ENCODE measurements at places on chromosomes 11 and 22.

DNA sequence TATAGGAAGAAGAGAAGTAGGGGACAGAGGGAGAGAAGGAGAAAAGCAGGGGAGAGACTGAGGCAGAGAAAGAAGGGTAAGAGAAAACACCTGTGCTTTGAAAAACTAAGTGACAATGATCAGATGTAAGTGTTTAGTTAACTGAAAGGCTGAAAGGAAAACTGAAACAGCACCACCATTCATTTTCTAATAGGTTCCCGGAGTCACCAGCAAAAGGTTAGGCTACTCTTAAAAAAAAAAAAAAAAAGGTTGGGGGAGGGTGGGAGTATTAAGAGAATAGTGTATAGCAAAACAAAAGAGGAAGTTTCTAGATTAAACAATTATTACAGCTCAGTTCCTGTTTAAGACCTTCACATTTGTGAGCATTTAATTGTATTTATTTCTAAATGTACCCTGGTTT lies 113.8 kb downstream of the CADM1 start:
- DNase-seq = no peak

DNA sequence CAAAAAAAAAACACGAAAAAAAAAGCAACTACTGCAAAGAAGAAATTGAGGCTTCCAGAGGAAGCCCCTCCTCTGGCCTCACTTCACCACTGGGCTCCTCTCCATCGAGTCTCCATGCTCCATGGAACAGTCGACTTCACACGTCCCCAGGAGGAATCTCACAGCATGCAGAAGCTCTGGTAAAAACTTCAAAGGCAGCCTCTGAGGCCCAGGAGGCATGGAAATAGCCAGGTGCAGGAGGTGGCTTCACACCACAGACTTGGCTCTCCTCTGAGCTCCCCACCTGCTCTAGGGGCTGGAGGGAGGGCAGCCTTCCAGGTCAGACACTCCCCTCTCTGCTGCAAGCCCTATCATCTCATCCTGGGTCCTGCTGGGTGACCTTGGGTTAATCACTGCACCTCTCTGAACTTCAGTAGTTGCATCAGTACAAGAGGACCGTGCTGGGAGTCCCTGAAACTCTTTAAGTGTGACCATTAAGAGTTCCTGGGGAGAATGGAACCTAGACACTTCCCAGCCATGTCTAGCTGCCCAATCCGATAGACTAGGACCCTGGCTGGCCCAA lies 8.2 kb downstream of the PDE2A start:
- no peak for DNase-seq

GRCh38 chr11:103610435-103610834 lies 426.0 kb upstream of the DDI1 start:
- DNase-seq = no peak

DNA sequence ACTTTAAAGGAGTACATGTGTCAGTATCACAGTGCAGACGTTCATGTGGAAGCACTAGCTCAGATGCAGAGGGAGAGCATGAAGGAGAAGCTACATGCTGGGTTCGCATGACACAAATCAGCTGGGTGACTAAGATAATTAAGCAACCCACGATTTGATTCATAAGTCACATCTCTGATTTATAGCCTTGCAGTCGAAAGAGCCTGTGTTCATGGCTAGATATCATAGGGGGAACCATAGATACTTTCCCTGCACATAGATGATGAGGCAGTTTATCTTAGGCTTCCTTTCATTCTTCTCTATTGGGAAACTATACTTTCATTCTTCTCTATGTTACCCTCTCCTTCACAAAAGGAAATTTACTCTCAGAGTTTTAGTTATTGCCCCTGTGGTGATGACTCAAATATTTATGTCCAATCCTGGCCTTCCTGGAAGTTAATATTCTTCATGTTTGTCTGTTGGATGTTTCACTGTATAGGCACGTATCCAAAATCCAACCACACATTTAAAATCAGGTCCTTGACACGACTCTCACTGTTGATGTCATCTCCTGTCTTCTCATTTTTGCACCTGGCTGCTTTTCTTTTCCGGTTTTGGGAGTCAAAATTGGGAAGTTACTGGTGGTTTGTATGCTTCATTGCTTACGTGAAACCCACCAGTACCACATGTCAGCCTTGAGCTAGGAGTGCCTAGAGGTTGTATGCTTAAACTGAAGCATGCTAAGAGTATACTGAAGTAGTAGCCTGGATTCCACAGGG lies 56.3 kb upstream of the SLC5A12 start:
- no peak for DNase-seq

DNA sequence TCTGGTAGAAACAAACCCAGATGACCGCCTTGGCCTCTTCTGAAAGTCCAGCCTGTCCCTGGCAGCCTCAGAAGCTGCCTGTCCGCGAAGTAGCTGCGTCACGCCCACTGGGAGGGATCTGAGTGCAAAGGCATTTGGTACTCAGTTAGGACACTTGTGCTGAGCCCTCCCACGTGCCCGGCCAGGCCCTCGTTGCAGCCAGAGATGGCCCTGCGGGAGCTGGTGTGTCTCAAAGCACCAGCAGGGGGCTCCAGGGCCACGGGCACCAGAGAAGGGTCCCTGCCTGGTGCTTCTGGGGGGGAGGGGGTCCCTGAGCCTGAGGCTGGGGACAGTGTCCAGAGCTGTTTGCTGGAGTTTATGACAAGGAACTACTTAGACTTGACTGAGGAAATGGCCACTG lies 5.8 kb downstream of the SELENOO start:
- DNase-seq = no peak

- DNase-seq = no peak
Measured at GRCh38 chr11:108034034-108034433, 25.3 kb downstream of the CUL5 start.

- no peak for DNase-seq
Measured at GRCh38 chr22:28505416-28506149, 174.1 kb downstream of the TTC28 start.

DNA sequence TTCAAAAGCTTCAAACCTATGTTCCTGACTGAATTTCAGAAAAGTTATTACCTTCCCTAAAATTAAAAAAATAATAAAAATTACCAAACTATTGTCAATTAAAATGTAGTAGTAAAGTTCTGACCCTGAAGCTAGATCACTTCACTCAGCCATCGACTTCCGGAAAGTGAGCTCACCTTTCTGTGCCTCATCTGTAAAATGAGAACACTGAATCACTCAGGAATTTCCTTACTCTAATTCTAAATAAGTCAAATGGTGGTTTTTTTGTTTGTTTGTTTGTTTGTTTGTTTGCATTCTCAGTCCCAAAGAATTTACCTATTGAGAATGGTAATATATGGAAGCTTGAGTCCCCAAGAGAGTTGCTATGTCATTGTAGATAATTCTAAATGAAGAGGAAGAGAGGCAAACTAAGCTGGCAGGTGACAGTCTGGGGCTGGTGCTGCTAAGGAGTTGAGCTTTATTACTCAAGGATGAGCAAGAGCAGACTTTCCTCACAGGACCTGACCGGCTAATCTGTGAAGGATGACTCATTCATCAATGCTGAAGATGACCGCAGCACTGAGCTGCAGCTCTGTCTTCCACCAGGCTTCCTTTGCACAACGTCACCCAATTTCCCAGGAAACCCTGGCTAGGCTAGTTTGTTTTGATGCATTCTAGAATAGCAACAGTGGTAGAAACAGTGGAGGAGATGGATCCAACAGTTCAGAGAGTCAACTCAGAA lies 248.8 kb downstream of the RAB38 start:
- DNase-seq = no peak

- DNase-seq = no peak
Measured at GRCh38 chr11:77559686-77560401, 29.9 kb upstream of the AQP11 start.

DNA sequence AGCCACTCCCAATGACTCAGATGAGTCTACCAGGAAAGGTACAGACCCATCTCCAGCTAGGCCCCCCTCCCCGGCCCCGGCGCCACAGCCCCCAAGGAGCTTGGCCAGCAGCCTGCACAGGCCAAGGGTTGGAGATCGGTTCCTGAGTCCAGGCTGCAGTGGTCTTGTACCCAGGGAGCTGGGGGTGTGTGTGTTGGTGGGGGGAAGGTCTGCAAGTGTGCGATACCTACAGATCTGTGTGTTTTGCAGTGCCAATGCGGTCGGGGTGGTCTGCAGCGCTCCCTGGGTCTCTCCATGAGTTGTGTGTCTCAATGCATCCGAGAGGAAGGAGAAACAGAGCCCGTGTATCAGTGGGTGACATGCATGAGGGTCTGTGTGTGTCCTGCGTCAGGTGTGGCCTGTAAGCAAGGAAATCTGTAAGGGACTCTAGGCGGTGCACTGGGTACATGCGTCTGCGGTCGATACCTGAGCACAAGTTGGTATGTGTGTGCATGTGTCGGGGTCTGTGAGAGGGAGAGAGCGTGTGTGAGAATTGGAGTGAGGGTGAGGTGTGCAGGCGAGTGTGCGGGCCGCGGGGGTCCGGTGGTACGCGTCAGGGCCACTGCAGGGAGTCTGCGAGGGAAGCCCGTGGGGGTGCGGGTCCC lies 645 bp downstream of the CDC42BPG start:
- no peak for DNase-seq

GRCh38 chr11:103744496-103745153 lies 291.8 kb upstream of the DDI1 start:
- no peak for DNase-seq

DNA sequence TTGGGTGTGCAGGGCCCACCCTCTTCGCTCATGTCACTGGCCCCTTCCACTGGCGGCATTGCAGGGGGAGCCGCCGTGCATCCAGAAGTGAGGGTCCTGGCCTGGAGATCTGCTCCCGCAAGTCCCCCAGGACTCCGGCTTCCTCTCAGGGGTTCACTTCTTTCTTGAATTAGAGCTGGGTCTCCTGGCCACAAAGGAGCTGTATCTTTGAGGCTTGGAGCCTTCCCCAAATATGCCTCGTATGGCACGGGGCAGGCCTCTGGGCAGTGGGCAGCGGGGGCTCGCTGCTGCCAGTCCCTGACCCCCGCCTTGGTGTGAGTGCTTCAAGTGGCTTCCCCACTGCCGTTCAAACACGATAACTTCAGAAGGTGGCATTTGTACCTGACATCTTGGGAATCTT lies 7.4 kb upstream of the IFITM3 start:
- no peak for DNase-seq

- DNase-seq = no peak
Measured at GRCh38 chr11:122776546-122776945, 61.8 kb upstream of the CRTAM start.

GRCh38 chr22:39723899-39724351 lies 153.4 kb downstream of the CACNA1I start:
- DNase-seq = no peak

GRCh38 chr11:117232092-117232878 lies at the start of gene RNF214:
Gene RNF214 (plus strand): TSS chr11:117232671. CDS start chr11:117234273, 1,602 bp downstream.
- peak; percentile 18 for DNase-seq

DNA sequence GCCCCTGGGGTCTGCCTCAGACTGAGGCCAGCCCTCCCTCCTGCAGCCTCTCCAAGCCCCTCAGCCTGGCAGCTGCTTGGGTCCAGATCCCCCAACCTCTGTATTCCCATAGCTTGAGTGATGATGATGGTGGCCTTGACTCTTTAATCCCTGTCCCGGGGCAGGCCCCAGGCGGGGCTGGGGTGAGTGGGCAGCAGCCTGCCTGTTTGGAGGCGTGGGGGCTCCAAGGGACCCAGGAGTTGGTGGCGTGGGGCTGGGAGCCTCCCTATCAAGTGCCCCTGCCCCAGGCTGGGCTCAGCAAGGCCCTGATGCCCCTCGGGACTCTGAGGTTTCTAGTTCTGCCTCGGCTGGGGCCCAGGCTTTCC lies 22.5 kb downstream of the PPIL2 start:
- no peak for DNase-seq

DNA sequence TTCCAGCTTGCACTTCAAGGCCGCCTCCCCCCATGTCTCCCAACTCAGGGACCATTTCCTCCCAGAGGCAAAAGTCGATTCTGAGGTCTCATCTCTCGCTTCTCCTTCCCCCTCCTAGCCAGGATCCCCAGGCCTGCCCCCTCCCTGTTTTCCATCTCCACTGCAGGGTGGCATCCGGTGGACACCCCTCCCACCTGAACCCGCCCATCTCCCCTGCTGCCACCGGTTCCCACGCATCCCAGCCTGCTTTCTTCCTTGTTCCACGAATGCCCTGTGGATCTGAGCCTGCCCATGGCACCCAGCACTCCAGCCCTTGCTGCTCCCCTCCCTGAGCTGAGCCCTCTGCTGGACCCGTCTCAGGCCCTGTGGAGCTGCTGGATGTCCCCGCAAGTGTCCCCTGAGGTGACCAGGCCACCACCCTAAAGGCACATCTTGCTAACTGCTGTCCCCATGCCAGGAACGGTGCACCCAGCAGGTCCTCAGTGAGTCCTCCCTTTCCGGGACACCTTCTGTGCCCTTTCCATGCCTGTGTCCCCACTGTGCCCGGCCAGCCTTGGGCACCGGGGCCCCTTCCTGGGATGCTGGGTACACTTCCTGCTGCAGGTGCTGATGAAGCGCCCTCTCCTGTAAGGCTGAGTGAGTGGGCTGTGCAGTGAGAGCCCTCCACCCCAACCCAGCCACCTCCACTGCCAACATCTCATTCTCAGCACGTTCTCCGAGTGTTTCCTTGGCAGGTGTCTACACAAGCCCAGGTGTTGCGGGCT lies 936 bp downstream of the IL17REL start:
- no peak for DNase-seq

DNA sequence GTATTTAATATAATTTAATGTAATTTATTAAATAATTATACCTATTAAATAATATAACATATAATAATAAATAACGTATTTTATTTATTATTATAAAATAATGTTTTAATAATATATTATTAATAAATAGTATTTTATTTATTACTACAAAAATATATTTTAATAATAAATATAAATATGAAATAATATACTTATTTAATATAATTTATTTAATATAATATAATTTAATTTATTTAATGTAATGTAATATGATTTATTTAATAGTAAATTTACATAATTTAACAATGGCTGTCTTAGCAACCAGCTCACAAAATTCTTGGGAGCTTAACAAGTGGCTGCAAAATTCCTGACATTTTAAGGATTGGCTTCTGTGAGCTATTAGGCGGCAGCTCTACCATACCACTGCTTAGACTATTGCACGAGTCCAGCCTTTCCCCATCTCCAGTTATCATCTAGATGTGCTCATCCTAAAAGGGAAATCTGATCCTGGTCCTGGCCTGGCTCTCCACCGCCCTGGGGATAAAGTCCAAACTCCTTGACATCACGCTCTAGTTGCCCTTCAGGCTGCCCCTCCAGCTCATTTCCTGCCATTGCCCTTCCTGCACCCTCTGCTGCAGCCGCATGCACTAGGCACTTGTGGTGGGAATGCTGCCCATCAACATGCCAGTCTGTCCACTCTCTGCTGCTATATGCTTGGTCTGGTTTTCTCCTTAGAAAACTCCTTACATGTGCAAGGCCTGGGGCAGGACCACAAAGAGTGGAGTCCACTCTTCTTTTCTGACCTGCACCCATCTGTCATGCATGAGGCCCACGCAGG lies 9.8 kb downstream of the MMP20 start:
- no peak for DNase-seq

DNA sequence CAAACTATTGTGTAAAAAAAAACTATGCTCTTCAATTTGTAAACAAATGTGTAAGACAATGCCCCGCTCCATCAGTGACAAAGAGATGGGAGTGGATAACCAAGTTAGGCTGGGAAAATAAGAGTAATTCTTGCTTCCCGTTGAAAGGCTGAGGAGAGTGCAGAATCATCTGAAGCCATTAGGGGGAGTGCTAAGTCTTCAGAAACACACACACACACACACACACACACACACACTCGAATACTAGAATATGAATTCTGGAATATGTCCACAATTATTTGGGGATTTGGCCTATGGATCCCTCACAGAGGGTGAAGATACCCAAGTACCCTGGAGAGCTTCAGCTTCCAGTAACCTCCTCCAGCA lies 27.8 kb upstream of the ROBO3 start:
- no peak for DNase-seq

- no peak for DNase-seq
Measured at GRCh38 chr11:33920838-33921613, 29.1 kb upstream of the LMO2 start.

Measured in cortex of kidney (tissue), 1 donor.